ENCODE measurements at places on chromosomes 4 and X.

GRCh38 chrX:20382518-20383297 is 116.0 kb upstream of the RPS6KA3 start:
- no peak for DNase-seq

DNA sequence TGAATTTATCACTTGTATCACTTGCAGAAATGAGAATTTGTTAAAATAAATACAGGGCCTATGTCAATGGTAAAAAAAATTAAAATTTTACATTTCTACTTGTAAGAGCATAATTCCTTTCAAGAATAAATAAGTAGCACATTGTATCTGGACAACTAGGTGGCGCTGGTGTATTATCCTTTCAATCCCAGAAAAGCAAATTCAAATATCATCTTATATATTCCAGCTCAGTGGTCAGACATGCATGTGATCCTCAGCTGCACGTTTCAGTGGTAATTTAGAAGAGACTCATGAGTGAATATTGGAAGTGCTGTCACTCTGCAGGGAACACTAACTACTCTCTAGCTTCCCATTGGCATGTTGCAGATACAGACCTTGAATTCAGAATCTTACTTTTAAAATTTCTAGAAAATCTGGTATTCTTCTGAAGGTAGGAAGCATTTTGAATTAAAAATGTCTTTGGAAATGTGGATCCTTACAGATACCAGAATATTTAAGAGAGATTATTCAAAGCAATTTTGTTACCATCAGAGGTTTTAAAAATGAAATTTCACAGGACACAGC is 1414.7 kb upstream of the TENM3 start:
- no peak for DNase-seq

GRCh38 chrX:135698924-135699323 is 14.5 kb upstream of the CT45A1 start:
- no peak for DNase-seq

- no peak for DNase-seq
Observed at GRCh38 chr4:40721730-40722171, 28.0 kb upstream of the NSUN7 start.

- no peak for DNase-seq
Observed at GRCh38 chrX:19512359-19512758, 2.9 kb downstream of the MAP3K15 start.

DNA sequence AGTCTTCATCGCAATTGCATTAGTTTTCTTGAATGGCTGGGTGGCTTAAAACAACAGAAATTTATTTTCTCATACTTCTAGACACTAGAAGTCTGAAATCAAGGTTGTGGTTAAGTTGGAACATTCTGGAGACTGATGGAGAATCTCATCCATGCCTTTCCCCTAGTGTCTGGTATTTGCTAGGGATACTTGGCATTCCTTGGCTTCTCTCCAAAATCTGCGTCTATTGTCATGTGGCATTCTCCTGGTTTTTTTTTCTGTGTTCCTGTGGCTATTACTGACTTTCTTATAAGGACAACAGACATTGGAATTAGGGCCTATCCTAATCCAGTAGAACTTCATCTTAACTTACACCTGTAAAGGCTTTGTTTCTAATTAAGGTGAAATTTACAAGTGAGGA is 272.8 kb upstream of the EPHA5 start:
- no peak for DNase-seq

GRCh38 chr4:169988252-169988651 is 37.9 kb downstream of the MFAP3L start:
- DNase-seq, result no peak

DNA sequence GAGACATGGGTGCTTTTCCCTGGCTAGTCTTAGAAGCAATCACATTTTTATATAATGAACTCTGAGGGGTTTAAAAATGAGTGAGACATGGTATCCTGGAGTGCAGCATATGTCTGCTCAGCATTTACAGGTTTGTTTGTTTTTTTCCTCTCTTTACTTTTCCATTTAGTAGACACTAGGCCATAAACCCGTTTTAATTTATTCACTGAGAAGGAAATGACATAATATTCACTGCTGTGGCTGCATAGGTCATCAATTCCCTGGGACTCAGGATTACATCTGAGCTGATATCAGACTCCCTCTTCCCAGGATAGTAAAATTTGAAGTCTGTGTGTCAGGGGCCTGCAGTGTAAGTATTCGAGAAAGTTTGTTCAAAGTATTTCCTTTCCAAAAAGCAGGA is 178.9 kb upstream of the SPRY1 start:
- DNase-seq, result no peak
